ENCODE measurements at places on chromosomes 13 and 19.

GRCh38 chr13:100671389-100672182, 3.0 kb downstream of the TMTC4 start:
- ATAC-seq = no peak

DNA sequence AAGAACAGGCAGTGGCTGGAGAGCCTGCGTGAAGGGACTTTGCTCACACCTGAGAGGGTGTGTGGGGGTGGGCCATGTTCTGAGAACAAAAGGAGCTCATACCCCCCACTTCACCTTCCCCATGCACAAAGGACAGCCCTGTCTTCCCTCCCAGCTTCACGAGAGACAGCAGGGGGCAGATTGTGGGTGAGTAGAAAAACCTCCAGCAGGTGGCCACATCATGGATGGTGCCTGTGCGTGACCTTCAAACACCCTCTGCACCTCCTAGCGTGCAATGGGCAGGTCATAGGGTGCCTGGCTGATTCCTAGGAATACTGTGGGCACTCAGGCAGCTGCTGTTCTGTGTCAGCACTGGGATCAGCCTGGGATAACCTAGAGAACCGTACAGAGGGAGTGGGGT, 36.3 kb upstream of the PSG9 start:
- ATAC-seq = no peak

DNA sequence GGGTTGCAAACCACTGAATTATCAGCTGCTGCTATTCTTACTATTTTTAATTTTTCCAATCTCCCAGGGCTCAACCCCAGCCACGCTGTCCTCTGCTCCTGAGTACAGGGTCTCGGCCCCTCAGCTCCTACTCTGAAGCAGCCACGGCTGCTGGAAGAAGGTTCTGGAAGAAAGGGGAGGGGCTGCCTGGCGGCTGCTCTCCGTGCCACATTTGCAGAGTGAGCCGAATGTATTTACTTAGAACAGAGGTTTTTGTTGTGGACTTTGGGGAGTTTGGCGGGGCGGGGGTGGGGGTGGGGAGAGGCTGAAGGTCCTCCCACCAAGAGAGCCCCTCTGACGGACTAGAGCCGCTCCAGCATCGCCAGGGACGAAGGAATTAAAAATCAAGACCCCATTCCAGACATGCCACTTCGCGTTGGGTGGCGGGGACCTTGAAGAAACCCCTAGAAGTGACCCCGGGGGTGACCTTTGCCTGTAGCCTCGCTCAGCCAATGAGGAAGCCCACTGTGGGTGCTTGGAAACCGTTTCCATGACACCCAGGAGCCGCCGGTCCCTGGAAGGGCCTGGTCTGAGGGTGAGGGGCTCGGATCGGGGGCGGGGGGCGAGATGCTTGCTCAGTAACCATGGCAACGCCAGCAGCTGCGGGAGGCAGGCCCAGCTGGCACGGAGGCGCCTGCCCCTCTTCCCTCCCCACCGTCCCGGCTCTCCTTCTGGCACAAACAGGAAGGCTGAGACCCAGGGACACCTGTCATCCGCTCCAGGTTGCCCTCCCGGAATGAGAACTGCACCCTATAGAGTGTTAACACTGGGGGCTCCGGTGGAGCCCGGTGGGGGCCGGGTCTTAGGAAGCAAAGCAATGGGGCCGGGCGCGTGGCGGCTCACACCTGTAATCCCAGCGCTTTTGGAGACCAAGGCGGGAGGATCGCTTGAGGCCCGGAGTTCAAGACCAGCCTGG, 54.2 kb upstream of the PTPRS start:
- no peak for ATAC-seq

DNA sequence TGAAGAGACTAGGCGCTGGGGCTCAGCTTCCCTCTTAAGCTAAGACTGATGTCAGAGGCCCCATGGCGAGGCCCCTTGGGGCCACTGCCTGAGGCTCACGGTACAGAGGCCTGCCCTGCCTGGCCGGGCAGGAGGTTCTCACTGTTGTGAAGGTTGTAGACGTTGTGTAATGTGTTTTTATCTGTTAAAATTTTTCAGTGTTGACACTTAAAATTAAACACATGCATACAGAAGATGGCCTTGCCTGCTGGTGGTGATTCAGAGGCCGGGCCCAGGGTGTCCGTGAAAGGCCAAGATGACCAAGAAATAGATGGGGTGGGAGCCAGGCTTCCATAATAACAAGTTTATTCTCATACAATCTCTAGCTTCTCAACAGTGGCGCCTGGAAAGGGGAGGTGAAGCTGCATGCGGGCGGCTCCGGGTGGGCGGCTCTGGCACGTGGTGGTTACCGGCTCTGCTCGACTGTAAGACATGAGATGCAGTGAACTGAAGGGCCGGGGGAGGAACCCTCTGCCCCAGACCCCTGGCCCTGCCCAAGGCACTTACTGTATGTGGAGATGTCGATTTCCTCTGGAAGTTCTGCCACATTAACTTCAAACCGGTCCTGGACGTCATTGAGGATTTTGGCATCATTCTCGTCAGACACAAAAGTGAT, 10.5 kb downstream of the DDX39A start:
- ATAC-seq = no peak

DNA sequence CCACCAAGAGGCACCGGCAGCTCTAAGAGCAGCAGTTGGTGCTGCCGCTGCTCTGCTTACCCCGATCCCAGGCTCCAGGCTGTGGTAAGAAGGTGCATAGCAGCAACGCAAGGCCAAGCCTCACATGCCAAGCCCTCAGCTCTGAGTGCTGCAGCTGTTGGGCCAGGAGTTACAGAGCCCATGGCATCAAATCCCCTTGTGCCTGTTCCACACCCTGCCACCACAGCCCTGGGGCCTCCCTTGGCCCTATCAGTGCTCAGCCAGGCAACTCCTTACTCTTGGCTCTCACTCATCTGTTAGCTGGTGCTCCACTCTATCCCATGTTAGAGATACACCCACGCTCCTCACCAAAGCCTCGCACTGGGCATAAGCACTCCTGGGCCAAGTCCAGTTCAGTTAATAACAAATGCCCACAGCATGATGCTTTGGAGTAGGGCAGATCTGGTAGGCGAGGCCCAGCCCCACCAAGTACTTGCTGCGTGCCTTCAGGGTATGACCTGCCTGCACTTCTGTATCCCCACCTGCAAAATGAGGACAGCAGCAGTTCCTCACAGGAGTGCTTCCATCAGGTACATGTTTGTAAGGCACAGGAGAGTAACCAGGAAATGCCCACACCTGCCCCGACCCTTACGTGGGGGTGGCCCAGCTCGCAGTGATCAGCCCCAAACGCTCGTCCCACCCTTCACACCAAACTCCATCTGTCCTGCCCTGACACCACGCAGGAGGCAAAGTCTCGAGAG, 16.2 kb downstream of the AKAP8L start:
- no peak for ATAC-seq
